ENCODE measurements at places on chromosomes 7 and 10.

GRCh38 chr10:5488272-5489161, 10.9 kb downstream of the CALML5 start:
- no peak for DNase-seq

DNA sequence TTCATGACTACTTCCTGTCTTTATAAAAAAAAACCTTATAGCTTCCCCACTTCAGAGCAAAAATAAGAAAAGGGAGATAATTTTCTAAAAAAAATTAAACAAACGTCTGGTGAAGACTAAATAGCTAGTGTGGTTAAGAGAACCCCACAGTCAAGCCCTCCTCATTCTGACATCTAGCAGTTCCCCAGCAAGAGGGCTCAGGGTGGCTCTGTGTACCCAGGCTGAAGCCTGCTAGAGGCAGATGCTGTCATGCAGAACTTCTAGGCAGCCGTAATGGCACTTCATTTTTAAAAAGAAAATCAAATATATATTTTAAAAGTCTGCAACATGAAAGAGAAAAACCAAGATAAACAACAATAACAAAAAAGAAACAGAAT, 223.1 kb upstream of the KLF14 start:
- DNase-seq: no peak

DNA sequence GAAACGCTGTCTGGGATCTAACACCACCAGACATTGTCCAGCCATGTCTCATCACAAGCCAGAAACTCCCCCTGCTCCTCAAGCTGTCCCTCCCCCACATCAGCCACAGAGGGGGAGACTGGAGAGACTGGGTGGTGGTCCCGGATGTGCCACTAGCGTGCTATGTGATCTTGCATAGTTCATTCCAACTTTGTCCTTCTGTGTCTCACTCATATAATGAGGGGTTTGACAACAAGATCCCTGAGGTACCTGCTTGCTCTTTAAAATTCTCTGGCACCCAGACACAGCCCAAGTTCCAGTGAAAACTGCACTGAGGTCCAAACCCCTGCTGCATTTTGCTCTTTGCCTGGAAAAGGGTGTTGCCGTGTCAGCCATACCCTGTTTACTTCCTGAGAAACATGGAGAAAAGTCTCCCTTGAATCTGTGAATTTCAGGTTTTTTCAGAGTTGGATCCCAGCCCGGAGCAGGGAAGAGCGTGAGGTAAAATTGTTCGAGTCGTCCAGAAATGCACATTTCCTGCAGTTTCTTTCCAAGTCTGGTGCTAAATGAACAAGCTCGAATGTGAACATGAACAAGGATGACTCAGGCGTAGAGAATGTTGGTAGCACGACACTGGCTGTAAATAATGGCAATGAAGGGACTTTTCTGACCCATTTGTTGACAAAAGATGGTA, 156.6 kb downstream of the CCDC3 start:
- peak; percentile 70 for DNase-seq

DNA sequence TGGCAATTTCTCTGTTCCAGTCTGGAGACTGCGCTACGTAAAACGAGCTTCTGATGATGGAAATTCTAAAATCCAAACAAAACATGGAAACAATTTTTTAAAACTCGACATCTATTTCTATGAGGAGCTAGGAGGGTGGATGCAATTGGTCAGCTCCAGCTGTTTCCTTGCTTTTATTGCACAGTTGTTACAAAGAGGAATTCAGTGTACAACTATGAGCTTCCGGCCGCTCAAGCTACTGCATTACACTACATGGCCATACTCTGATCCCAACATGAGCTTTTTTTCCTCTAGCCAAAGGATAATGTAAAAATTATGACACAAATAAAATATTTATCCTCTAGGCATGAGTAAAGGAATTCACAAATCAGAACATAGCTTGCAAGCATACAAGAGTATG, 403.1 kb upstream of the C7orf33 start:
- DNase-seq: no peak

DNA sequence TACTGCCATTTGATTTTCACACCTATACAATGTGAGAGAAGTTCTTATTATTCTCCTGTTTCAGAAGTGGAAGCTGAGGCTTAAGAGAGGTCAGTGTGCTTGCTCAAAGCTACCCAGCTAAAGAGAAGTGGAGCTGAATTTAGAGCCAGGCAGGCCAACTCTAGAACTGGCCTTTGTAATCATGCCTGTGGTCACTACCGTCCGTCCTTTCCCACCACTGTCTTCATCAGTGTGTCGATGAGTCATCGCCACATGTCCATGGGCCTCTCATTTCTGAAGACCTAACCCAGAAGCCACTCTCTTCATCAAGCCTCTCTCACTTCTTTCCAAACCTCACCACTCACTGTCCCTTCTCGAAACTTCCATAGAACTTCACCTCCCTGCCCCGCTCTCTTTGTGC, 237.8 kb downstream of the KIAA1217 start:
- DNase-seq: peak; percentile 25

DNA sequence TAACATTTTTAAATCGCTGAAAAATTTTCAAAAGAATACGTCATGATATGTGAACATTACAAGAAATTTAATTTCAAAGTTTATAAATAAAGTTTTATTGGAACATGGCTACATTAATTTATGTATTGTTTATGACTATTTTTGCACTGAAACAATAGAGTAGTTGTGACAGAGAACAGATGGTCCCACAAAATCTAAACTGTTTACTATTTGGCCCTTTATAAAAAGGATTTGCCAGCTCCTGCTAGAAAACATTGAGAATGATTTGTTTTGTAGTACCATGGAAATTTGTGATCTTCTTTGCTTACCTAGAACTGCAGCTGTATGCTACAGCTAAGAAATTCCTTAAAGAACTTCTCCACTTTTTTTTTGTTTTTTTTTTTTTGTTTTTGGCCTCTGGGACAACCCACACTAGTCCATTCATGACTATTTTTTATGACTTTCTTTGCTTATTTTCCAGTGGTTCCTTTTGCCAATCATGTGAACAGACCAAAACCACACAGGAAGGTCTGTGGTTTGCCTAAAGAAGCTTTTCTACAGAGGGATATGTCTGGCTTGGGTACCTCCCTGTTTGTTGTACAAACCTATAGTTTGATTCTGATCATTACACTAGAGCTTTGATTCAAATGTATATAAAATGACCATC, 55.7 kb downstream of the ST7 start:
- DNase-seq: peak; percentile 34

GRCh38 chr7:91838439-91838838, 42.1 kb downstream of the MTERF1 start:
- no peak for DNase-seq

GRCh38 chr7:135353832-135354231, 120.2 kb downstream of the STRA8 start:
- no peak for DNase-seq

- no peak for DNase-seq
These were observed 123.1 kb downstream of the CNOT4 start for GRCh38 chr7:135386776-135387175.

GRCh38 chr10:3538656-3539531, 246.1 kb downstream of the KLF6 start:
- peak; percentile 16 for DNase-seq

DNA sequence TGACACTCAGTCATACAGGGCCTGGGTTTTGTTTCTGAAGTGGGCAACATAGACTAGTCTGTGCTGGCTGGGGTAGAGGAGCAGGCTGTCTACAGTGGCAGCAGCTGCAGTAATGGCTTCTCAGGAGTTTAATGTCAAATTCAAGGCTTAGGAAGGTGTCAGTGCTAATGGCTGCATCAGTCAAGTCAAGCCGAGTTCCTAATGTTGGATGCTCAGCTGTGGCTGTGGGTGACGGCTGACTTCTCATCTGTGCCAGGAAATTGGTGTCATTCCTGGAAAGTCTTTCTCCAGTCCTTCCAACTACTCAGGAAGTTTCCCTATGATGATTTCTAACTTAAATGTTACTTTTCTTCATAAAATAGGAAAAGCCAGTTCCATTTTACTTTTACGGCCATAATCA, 468.1 kb upstream of the IGFBP3 start:
- DNase-seq: no peak

GRCh38 chr7:105589356-105590077, 8.2 kb upstream of the EFCAB10 start:
- DNase-seq: peak; percentile 92

DNA sequence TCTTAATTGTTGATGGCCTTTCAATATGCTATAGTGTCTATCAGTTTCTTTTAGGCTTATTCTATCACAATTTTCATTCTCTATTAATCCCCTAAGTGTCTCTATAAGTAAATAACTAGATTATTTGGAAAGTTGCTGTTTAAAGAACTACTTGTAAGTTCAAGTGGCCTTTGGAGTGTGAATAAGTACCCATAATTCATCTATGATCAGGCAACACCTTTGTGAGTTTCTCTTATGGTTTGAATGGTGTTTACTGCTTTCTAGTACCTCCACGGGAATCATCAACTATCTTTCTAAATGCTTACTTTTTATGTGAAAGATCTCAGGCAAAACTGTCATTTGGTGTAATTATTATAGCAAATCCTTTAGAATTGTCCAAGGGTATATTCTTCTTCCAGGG, 166.7 kb downstream of the POU6F2 start:
- no peak for DNase-seq

DNA sequence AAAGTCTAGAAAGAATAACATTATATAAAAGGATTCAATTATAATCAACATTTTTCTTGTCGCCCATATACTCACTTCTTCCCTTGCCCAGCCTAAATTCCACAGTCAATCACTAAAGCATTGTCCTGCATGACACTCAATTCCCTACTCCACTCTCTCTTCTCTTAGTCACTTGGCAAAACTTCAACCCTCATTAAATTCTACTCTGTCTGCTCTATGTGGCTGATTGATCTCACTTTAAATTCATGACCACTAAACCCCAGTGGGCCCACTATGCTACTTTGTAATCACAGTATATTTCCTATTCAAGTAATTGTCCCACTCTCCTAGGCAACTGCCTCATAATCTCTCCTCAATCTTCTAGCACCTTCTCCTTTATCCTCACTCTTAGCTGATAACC, 54.1 kb downstream of the MTERF1 start:
- no peak for DNase-seq

- no peak for DNase-seq
These were observed 30.4 kb downstream of the SUGCT start for GRCh38 chr7:40165216-40165615.

GRCh38 chr7:55150709-55151451, 132.1 kb downstream of the EGFR start:
- no peak for DNase-seq

DNA sequence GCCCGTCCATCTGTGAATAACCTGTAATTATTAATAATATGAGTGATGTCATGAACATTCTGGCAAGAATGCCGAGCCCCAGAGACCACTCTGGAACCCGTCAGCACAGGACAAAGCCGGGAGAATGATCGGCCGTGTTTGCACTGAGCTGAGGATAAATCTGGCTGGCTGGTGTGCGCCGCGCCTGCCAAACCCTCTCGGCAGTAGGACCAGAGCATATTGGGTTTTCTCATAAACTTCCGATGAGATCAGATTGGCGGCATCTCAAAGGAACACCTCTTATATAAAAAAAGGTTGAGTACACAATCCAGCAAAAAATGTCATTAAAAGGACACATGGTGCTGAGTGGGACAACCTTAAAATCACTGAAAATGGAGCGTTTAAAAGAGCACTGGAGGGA, 296.0 kb upstream of the MKI67 start:
- DNase-seq: no peak

DNA sequence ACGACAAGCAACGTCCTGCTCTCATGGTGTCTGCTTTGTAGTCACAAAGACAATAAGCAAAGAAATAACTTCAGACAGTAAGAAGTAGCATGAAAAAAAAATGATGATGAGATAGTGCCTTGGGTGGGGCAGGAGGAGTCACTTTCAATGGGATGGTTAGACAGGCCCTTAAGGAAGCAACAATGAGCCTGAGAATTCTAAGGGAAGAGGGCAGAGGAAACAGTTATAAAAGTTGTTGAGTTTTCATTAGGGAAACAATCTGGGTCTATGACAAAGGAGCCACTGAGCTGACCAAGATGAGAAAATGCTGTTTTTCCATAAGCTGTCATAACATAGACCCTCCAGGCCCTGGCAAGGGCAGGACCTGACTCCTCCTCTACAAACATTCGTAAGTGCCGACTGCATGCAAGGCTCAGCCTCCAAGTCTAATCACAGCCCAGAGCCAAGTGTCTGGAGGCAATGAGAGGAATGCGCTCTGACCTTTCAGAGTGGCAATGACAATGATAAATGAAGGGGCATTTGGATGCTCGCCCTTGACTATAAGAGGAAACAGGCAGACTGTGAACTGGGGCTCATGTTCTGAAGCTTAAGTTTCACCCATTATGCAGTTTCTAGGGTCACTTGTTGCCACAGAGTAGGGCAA, 43.7 kb downstream of the PPP1R3C start:
- no peak for DNase-seq

- no peak for DNase-seq
These were observed 252.5 kb upstream of the VWC2 start for GRCh38 chr7:49520951-49521350.

- peak; percentile 55 for DNase-seq
These were observed 1.2 kb upstream of the PLXNA4 start for GRCh38 chr7:132577206-132578049.

GRCh38 chr7:84637568-84638338, 443.2 kb upstream of the SEMA3A start:
- peak; percentile 98 for DNase-seq

DNA sequence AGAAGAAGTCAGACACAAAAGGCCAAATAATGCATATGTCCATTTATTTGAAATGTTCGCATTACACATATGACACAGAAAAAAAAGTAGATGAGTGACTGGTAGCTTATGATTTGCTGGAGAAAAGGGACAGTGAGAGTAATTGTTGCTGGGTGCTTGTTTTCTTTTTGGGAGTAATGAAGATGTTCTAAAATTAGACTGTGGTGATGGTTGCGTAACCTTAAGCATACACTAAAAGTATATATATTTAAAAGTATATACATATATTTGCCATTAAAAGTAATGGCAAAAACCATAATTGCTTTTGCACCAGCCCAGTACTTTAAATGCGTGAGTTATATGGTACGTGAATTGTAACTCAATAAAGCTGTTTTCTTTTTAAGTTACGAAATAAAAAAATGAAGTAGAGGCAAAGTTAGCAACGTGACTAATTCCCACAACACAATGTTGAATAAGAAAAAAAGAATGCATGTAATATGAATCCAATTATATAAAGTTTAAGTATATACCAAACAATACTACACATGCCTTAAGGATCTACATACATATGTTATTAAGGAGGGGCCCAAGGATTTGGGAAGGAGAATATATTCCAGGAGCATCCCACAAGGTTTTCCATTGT, 360.4 kb upstream of the CELF2 start:
- DNase-seq: no peak

DNA sequence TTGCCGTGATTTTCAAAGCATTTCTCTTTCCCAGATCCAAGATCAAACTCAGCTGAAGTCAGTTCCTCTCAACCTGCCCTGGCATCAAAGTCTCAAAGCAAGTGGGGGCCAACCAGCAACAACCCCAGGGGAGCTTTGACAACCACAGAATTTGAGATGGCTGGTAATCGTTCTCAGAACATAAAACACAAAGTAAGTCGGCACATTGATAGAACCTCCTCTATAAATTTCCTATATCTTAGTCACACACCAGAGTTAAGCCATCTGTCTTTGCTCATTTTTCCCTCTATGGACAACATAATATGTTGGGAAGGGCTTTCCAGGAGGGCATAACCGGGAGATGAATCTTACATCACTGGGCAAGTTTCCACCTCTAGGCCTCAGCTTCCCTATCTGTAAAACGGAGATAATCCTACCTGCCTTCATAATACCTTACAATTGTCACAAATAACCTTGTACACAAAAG, 1.2 kb upstream of the DNAJC9 start:
- no peak for DNase-seq
